ENCODE measurements at places on chromosomes 5 and 9.

GRCh38 chr9:121302341-121302740 lies 34.4 kb downstream of the GSN start:
- DNase-seq: no peak

DNA sequence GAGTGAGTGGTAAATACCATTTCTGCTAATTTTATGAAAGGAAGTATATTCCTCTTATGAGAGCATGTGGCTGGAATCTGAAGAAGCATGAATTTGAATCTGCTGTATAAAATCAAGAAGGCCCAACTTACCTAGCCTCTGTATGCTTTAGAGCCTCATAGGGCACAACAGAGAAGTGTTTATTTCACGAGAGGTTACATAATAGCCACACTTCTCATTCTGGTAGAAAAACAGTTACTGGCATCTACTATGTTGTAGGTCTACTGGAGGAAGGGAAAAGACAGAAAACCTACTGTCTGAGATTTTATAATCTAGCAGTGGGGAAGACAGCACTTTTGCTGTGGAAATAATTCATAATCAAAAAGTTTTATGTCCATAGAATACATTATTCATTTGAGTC lies 172.6 kb upstream of the ZNF608 start:
- DNase-seq: no peak

DNA sequence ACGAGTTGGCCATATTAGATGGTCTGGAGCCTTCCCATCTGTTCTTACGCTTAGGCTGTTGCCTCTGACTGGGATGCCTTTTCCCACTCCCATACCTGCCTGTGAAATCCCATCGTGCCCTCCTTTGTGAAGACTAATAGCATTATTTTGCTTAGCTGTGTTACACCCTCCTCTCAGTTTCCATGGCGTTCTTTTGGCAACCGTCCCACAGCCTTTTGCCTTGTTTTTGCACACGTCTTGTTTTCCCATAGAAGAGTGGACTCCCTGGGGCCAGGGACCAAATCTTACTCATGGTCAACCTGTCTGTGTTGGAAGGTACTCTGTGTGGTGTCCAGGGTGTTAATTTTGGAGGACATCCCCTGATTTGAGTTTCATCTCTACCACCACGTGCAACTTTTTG lies 242.1 kb downstream of the HSPA4 start:
- no peak for DNase-seq

DNA sequence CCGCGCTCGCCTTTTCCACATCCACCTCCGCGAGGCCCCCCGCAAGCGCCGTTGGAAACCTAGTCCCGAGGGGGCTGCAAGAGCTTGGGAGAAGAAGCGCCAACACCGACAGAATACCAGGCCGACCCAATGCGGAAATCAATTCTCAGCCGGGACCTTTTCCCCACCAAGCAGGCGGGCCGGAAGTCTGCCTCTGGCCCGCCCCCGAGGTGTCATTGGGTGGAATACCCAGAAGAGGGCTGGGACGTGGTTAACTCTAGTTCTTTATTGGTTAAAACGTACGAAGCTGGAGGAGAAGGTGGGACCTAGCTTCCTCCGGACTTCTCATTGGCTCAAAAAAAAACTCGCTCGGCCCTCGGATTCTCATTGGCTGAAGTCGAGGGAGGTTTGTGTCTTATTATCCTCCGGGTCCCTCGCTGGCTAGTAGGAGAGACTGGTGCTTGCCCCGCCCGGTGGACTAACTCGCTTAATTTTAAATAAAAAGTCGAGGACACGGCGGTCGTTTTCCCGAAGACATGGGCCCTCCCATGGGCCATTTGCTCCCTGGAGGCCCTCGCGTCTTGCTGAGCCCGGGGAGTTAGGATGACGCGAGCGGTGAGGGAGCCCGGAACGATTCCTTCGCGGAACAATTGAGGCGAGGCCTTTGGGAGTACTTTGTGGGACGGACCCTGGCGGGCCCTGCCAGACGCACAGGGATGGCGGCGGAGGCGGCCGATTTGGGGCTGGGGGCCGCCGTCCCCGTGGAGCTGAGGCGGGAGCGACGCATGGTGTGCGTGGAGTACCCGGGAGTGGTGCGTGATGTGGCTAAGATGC lies at the start of gene GTF3C5:
GTF3C5 (plus strand) TSS at position 681 of the 813 bp plus-strand sequence; CDS start at position 696, 15 bp downstream.
- peak; percentile 100 for DNase-seq

- DNase-seq: no peak
Observed at GRCh38 chr9:96435345-96435744, 14.6 kb upstream of the HABP4 start.

DNA sequence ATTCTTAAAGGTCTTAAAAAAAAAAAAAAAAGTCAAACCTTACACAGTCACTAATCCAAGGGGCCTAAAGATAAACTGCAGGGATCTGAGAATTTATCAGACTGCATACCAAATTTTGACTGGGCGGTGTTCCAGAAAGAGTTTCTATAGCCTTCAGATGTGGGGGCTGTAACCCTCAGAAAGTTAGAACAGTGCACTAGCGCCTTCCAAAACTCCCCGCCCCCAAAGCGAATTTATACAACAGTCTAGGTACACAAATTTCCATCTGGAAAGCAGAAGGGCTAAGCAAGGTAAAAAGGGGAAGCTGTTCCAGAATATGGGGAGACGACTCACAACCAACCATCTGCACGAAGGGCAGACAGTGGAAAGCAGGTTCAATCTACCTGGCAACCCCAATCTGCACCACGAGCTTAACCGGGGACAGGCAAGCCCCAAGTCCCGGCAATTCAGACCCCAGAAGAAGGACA lies 813 bp downstream of the ERMP1 start:
- DNase-seq: peak; percentile 8

GRCh38 chr5:1915316-1915715 lies 32.6 kb upstream of the IRX4 start:
- no peak for DNase-seq

DNA sequence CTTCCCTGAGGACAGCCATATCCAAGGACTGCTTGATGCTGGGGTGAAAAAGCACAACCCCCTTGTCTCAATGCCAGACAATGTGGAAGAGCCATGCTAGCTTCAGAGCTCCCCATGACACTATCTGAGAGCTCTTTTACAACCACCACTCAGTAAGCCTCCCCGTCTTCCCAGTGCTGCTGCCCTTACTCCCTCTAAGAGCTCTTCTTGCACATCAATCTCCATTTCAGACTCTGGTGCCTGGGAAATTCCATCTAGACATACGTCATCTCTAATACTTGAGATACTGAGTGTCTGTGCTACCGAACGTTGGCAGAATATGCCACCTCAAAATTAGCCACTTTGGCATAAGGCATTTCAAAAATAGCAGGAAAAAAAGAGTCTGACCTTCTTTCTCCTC lies 94.5 kb downstream of the EDIL3 start:
- DNase-seq: peak; percentile 47

DNA sequence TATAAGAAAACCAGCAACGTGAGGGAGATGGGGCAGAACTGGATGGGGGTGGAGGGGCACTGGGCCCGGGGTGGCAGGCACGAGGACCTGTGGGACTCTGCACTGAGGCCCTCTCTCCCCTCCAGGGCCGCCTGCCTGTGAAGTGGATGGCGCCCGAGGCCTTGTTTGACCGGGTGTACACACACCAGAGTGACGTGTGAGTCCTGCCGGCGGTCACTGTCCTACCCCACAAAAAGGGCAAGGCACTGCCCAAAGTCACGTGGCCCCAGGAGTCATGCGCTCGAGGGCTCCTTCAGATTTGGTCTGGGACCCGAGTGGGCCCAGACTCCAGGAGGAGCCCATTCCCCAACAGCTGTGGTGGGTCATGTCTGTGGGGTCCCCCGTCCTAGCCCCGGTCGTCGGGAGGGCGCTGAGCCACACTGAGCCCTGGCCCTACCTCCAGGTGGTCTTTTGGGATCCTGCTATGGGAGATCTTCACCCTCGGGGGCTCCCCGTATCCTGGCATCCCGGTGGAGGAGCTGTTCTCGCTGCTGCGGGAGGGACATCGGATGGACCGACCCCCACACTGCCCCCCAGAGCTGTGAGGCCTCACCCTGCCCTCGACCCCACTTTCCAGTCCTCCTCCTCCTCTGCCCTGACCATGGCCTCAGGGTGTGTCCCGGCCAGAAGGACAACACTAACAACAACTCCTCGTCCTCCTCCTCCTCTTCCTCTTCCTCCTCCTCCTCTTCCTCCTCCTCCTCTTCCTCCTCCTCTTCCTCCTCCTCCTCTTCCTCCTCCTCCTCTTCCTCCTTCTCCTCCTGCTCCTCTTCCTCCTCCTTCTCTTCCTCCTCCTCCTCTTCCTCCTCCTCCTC lies 9.7 kb downstream of the FGFR4 start:
- DNase-seq: no peak

DNA sequence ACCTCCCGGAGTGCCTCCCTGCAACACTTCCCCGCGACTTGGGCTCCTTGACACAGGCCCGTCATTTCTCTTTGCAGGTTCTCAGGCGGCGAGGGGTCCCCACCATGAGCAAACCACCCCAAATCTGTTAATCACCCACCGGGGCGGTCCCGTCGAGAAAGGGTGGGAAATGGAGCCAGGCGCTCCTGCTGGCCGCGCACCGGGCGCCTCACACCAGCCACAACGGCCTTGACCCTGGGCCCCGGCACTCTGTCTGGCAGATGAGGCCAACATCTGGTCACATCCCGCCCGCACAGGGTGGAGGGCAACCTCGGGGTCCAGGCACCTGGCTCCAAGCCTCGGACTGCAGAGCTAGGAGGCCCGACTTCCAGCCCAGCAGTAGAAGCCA lies 776 bp upstream of the TERT start:
- no peak for DNase-seq

- DNase-seq: no peak
Observed at GRCh38 chr9:94178927-94179326, 80.2 kb upstream of the ZNF169 start.

DNA sequence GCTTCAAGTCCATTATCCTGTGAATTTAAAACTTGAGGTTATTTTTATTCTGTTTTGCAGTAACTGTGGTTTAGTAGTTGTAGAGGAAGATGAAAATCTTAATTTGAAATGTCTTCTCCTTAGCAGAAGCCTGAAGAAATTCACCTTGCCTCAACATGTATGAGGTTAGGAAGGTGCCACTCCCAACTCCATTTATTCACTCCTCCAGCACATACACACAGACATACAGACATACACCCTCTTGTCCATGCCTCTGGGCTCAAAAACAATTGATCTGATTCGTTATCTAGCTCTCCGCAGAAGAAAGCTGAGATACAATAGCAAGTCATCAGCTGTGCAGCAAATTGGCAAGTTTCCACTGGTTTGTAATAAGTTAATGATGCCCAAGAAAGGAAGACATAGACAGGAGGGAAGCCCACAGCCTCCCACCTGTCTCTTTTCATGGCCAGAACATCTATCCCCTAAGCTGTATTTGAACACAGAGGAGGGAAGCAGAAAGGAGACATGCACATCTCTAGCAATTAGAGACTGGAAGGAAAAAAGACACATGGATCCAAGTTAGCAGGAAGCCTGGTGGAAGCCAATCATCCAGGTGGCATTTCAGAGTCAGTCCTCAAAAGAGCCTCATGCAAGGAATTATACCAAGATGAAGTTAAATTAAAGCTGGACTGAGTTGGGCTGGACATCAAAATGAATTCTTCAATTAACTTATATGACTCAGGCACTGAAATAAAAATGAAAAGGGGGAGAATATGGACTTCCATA lies 257.9 kb downstream of the ASTN2 start:
- DNase-seq: no peak

DNA sequence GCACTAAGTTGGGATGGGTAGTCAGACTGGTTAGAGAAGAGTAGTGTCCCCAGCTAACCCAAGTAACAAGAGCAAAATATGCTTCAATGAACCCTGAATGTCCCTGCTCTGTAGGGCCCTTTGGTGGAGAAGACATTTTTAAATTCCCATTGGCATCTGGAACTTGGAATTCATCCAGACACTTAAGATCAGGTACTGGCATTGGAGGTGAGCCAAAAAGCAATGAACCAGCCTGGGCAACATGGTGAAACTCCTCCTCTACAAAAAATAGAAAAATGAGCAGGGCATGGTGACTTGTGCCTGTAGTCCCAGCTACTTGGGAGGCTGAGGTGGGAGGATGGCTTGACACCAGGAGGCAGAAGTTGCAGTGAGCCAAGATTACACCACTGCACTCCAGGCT lies 58.9 kb upstream of the ZNF618 start:
- no peak for DNase-seq

GRCh38 chr5:158413122-158413680 lies 554.3 kb upstream of the CLINT1 start:
- no peak for DNase-seq

- no peak for DNase-seq
Observed at GRCh38 chr9:129317179-129318011, 139.3 kb upstream of the IER5L start.

DNA sequence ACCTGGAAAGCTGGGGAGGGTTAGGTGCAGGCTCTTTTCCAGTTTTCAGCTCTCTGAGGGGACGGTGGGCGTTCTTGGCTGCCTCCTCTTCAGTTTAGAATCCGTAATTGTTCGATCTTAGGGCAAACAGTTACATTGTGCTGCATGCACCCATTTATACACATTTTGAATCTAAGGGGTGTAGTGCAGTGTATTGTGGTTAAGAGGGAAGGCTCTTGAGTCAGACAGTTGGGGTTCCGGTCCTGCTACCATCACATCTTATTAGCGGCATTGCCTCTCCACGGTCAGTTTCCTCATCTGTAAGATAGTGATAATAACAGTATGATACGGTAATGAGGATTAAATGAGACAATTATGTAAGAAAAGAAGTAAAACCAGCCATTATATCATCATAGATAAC lies 625 bp downstream of the EXOSC2 start:
- no peak for DNase-seq

GRCh38 chr5:40842351-40842750 lies 1.2 kb downstream of the CARD6 start:
- DNase-seq: no peak

GRCh38 chr5:76818844-76819831 lies at the start of gene F2RL1:
Gene F2RL1, plus strand, starts transcription at chr5:76819030. Its CDS starts 153 bp downstream, at chr5:76819183.
- DNase-seq: peak; percentile 77

DNA sequence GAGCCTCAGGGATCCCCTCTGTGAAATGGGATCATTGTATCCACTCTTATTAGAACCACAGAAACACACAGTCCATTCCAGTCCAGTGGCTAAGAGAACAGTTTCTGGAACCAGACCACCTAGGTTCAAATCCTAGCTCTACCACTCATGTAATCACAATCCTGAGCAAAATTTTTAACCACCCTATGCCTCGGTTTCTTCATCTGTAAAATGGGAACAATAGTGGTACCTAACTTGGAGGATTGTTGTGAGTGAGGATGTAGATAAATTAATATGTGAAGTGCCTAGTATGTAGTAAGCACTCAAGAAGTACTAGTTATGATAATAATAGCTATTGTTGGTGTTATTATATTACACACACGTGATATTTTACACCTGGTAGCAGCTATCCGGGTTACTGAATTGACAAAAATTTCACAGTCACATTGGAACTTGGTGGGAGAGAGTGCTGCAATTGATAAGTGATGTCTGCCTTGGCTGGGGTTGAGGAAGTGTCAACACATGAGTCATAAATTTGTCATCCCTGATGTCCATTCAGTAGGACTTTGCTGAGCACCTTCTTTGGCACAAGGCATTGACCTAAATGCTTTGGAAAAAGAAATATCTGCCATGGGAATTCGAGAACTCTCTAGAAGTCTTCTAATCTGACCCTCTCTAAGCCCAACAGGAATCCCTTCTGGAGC lies 68.4 kb downstream of the COL27A1 start:
- DNase-seq: peak; percentile 81

- peak; percentile 45 for DNase-seq
Observed at GRCh38 chr9:111601237-111602018, 2.0 kb upstream of the PTGR1 start.

GRCh38 chr5:126938466-126938865 lies 91.9 kb downstream of the MARCHF3 start:
- peak; percentile 83 for DNase-seq

GRCh38 chr5:130975847-130976246 lies 189.2 kb downstream of the HINT1 start:
- no peak for DNase-seq
